Left ventricle myocardium superior (tissue), 1 donor: ENCODE measurements at places on chromosomes 12 and 14. TPM values are rescaled to one million over a fixed set of nuclear protein-coding genes. Genes with fewer than 3 reads are reported as not detected.

ANO4 gene
- 0.32 TPM for total RNA-seq

NRL gene
- total RNA-seq: 0.77 TPM

OR4N5 gene
- total RNA-seq: not detected

MUCL1 gene
- total RNA-seq: not detected

- DNase-seq: no peak
These were observed 32.7 kb upstream of the PELI2 start for GRCh38 chr14:56085471-56085870.

DNA sequence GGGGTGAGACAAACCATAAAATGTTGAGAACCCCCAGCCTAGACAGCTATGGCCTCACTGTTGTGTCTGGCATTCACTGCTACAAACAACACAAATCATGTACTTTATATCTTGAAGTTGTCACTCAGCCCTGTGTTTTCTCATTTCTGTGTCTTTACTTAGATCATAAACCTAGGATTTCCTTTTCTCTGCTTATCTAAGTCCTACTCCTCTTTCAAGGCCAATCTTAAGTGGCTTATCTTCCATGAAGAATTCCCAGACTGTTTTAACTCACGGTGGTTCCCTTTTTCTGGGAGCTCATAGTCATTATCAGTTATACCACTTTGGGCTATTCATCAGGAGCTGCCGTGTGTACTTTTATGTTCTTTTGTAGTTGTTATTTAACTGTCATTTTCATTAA lies 42.1 kb downstream of the FLRT2 start:
- DNase-seq: no peak

GRCh38 chr14:60396718-60397343 lies 89.0 kb downstream of the C14orf39 start:
- no peak for DNase-seq

DNA sequence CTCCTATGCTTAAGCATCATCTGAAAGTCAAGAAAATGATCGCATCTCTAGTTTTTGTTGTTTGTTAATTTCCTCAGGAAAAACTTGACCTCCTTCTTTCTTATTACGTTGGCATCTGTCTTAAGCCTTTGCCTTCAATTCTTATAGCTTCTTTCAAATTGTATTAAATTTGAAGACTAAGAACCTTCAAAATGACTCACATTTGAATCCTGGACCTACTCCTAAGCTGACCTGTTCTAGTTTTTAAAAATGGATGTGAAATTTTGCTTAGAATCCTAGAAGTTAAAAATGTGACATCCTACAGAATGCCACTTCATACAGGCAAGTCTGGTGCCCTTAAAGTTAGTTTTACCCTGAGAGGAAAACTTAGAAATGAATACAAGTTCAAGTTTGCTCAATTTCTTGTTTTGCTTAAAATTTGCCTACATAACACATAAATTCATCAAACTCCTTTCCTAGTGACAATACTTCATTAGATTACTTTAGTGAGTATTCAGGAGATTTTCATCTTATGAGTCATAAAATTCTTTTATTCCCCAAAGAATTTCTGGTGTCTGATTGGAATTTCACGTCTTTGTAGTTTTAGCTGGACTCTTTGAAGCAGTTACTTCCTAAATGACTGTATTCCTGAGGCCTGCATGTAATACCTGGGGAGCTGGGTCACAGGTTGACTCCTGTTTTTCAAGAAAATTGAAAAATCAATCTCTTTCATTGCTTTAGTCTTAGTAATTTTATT lies 152.3 kb downstream of the MSRB3 start:
- no peak for DNase-seq

DNA sequence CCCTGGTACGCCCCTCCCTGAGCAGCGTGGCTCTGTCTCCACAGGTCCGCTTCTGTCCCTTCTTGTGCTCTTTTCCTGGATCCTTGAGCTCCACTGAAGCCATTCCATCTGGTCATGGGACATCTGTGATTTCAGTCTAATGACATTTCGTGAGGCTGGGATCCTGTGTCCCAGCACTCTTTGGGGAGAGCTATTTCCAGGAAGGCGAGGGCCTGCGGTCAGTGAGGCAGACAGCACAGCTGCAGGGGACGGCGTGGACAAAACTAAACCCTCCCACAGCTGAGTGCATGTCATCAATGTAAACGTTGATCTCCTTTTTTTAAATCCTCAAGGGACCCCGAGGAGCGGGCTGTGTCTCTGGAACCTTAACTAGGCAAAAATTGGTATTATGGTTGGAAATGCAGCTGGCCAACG lies 127.7 kb downstream of the DACT1 start:
- DNase-seq: peak; percentile 41

DNA sequence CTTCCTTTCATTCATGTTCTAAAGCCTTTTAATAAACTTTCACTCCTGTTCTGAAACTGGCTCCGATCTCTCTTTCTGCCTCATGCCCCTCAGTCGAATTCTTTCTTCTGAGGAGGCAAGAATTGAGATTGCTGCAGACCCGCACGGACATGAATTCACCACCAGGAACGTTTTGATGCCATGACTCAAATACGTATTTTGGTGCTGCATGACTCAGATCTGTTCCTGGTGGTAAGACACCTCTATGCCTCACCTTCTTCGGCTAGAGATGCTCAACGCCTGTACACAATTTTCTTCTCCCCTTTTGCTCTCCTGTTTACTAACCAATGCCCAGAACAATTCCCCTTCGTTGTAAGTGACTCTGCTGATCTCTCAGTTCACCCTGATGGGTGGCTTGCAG lies 52.0 kb upstream of the RIMBP2 start:
- no peak for DNase-seq

- no peak for DNase-seq
These were observed 473.0 kb downstream of the RAD51B start for GRCh38 chr14:68292441-68293215.
